Right lung (tissue), 10 donors: ENCODE measurements at places on chromosomes 11 and 22. TPM values are rescaled to one million over a fixed set of nuclear protein-coding genes. Genes with fewer than 3 reads are reported as not detected.

Gene OR8D4
- 0.04 TPM for polyA plus RNA-seq

Gene C22orf42
- 0.39 TPM for polyA plus RNA-seq

Gene KCNK4
- 0.10 TPM for polyA plus RNA-seq

Gene LBHD1
- 8.8 TPM for polyA plus RNA-seq

Gene ME3
- polyA plus RNA-seq: 42.9 TPM
